ENCODE measurements at places on chromosomes 1 and 21.

GRCh38 chr1:159826441-159827101 is at the start of gene SLAMF8:
TSS of gene SLAMF8 (plus strand) at chr1:159826873. CDS start at chr1:159826899, 26 bp downstream.
- no peak for DNase-seq

DNA sequence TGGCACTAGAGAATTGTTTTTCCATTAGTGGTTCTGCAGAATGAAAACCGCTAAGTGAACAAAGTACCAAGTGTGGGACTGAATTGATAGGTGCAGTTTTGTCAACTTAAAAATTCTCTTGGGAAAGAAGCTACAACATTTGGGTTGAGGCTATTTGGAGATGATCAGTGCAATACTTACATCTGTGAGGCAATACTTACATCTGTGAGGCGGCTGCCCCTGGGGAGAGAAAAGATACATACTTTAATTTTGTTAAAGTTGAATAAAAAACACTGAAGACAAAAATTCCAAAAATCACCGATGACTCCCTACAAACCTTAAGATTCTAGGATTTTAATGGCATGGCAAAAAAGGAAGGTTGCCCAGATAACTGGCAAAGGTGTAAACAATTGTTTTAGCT is 1.7 kb downstream of the CFAP410 start:
- no peak for DNase-seq

GRCh38 chr1:54323921-54324250 is 82.3 kb downstream of the SSBP3 start:
- DNase-seq = no peak

GRCh38 chr21:14533499-14534428 is 12.4 kb downstream of the SAMSN1 start:
- peak; percentile 50 for DNase-seq

DNA sequence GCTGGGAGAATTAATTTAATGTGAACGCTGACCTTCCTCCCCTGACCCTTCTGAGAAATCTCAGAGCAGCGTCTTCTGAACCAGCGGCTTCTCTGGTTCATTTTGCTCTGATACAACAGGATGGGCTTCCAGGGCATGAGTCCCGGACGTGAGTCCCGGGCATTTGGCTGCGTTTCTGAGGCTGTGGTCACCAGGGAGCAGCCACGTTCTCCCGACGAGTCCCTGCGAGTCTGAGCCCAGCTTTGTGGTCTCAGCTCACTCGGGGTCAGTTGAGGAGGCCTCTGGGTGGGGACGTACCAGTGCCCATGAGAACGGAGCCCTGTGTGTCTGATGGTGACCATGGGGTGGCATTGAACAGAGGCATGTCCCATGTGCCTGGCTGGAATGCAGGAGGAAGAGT is 17.7 kb upstream of the OBSCN start:
- no peak for DNase-seq

DNA sequence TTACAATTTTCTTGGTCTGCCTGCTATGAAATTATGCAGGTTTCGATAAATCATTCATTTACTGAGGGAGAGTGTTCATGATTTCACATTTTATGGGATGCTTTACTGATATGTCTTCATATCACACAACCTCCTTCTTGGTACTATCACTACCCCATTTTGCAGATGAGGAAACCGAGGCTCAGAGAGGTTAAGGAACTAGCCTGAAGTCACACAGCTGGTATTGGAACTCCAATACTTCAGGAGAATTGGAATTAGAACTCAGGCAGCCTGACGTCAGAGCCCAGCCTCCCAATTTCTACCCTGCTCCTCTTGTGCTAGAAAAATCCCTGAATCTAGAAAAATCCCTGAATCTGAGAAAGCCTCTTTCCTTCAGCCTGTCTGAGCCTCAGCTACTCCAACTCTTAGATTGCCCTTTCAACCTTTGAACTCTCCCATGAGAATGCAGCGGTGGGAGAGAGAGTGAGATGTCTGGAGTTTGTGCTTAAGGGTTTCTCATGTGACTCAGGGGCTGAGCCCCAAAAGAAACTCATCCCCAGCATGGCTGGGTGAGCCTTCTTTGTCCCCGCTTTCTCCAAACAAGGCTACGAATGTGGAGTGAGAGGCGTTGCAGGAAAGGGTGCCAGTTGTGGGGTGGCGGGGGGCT is 50.8 kb upstream of the IFNLR1 start:
- no peak for DNase-seq

- no peak for DNase-seq
These were observed 128.2 kb downstream of the KCNN3 start for GRCh38 chr1:154741741-154742495.

- DNase-seq = no peak
These were observed 280.1 kb downstream of the NPHP4 start for GRCh38 chr1:5711956-5712645.

DNA sequence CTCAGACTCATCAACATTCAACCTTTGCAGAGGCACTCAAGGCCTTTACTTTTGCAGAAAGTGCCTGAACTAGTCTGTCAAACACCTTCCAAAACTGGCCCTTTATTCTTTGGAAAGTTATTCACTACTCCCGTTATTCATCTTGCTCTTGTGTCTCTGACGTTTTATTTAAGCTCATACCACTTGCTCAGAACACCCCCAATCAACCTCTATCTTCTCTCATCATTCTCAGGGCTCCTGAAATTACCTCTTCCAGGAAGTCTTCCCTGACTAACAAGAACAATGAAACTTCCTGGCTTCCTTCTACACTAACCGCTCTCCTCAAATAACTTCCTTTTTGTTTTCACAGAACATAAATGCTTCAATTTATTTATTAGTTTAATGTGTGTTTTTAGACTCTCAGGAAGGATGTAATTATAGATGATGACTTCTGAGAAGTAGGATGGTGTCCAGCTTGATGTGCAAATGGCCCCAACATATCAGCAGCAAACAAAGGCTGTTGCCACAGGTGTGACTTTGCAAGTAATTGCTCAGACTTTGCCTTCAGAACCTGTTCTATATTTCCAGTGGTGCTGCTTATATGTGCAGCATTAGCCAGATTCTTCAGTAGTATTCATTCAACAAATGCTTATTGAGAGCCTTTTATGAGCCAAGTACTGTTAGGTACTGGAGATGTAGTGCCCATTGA is 22.8 kb upstream of the BATF3 start:
- DNase-seq = no peak

- DNase-seq = no peak
These were observed 573.1 kb downstream of the USP25 start for GRCh38 chr21:16302851-16303282.

GRCh38 chr1:98221923-98222322 is 301.1 kb upstream of the DPYD start:
- no peak for DNase-seq

- no peak for DNase-seq
These were observed 44.0 kb downstream of the EVA1C start for GRCh38 chr21:32456497-32456918.

DNA sequence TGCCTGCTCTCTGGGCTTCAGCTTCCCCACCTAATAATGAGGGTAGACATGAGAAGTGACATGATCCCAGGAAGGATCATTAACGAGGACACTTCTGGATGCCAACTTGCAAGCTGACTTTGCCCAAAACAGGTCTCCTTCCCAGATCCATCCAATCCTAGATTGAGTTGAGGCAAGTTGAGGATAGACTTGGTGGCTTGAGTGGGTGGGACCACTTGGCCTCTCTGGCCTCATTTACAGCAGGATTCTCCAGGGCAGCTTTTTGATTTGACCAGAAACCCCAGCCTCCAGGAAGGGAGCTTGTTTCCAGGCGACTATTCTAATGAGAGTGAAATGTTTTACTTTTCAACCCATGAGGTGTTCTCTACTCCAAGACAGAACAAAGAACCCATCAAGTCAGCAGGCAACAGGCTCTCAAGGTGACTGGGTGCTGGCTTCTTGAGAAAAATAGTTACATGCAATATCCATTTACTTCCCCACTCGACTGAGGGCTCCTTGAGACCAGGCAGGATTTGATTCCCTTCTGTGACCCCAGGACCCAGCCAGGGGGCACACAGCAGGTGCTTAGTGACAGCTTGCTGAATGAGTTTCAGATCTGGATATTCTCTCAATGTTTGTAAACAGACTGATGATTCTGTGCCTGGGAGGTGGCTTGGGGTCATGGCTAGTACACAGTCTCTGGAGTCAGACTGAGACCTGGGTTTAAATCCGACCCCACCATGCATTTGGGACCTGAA is 128.2 kb downstream of the DMRTB1 start:
- DNase-seq = no peak

DNA sequence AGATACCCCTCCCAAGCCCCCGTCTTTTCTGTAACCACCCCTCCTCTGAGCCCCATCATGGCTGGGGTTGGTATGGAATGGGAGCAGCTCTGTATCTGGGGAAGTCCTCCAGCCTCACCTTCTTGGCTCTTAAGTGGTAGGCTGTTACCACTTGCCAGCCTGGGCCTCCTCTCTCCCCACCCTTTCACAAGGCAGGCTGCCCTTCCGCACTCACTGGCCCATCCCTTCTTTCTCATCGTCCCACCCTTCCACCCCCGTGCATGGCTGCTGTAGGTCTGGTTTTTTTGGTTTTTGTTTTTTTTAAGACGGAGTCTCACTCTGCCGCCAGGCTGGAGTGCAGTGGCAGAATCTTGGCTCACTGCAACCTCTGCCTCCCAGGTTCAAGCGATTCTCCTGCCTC is 5.2 kb downstream of the CYB561D1 start:
- no peak for DNase-seq

DNA sequence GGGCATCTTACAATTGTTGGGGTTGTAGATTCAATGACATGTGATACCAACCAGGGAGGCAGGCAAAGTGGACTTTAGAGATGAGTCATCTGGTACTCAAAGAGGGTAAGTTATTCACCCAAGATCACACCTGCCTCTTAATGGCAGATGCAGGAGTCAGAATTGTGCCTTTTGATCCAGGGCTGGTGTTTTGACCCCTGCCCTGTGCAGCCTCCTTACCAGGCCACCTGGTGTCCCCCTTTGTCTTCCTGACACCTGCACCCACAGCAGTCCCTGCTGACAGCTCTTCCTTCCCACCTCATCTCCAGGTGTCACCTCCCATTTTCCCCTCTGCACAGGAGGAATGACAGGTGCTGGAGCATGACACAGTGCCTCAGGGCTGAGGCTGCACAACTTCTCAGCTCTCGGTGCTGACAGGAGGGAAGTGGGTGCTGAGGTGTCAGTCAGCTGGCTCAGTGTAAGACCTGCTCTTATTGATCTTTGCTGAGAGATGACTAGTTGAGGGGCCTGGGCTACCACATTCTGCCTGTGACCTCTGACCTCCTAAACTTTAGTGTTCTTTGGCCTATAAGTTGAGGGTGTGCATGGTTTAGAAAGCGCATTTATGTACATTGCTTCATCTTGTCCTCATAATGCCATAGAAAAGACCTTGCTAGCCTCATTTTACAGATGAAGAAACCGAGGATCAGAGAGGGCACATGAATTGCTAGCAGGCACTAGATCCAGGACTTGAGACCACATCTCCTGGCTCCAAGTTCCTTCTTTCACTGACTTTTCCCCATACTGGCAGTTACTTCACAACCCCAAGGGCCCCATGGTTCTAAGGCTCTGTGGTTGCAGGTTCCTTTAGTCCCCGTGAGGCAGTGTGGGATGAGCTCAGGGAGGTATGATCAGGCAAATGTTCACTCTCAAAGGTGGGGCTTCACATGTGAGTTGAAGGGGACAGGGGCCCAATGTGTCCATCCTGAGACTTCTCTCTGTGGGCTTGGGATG is 31.3 kb downstream of the CACNA1E start:
- DNase-seq = no peak

DNA sequence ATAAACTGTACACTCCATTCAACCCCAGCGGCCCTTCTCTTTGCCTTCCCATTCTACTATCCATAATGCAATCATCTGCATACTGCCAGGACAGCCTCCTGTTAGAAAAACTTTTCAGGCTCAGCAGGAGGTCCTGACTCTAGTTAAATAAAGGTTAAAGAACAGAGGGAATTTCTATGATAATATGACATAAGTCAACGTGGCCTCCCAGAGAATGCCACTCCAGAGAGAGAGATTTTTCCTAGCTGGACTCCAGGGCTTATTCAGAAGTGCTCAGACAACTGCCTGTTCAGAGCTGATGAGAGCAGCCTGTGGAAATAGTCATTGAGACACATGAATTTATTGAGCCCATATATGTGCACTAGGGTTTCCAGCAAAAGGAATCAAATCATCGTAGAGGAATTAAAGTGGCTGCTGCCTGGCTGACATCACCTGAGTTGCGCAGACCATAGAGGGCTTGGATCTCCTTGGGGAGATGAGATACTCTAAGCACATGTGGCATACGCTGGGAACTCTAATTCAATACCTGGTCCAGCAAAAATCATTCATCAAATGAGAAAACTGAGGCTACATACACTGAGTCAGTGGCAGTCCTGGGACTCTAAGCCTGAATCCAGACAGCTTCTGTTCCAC is 736.2 kb downstream of the PTPRU start:
- no peak for DNase-seq

DNA sequence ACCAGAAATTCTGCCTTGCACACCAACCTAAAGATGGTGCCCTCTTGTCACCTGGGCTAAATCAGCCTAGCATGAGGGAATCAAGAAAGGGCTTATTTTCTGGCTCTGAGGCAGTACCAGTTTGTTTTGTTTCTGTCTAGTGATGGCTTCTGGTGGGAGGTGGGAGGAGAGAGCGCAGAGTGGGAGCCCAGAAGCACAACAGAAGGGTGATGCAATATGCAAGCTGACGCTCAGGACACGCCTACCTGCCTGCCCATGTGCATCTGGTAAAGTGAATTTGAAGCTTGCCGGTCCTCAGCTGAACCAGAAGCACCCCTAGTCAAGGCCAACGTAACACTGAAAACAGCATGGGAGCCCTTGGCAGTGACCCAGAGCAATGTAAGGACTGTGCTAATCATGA is 138.4 kb upstream of the TIAM1 start:
- no peak for DNase-seq

DNA sequence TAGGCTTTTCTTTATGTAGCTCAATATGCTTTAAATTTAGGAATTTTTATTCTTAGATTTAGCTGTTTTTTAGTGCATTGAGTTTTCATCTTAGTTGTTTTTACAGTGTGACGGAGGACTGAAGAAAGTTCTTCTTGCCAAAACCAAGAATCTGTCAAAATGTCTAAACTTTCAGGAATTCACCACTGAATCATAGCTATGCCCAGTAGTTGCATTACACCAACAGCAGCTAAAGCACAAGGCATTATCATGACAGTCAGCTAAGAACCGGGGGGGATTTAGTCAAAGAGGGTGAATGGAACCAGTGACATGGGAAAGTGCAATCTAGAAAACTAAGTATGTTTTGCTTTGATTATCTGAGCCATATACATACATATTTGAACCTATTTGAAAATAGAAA is 6.5 kb upstream of the C1orf146 start:
- DNase-seq = no peak

DNA sequence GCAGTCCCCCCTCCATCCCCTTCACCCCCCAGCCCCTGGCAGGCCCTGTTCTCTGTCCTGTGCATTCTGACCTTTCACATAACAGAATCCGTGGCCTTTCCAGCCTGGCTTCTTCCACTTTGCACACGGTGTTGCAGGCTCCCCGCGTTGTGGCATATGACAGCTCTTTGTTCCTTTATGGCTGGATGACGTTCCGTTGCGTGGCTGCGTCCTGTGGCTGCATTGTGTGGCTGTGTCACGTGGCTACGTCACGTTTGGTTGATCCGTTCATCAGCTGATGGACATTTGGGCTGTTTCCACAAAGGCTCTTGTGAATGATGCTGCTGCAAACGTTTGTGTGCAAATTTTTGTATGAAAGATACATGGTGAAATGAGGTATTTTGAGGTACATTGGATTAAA is 53.3 kb downstream of the PDE9A start:
- no peak for DNase-seq
